ENCODE measurements at places on chromosomes 3 and 15. TPM values are rescaled to one million over a fixed set of nuclear protein-coding genes. Genes with fewer than 3 reads are reported as not detected.

Gene GPR149
- not detected for polyA plus RNA-seq

Gene GPR156
- polyA plus RNA-seq, result 0.29 TPM

DNA sequence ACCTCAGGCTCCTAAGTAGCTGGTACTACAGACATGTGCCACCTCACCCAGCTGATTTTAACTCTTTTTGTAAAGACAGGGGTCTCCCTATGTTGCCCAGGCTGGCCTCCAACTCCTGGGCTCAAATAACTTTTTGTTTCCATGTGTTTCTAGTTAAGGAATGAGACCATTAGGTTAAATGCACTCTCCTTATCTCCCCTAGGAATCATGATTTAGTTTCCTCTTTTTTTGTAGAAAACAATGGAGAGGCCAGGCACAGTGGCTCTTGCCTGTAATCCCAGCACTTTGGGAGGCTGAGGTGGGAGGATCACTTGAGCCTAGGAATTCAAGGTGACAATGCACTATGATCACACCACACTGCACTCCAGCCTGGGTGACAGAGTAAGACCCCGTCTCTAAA is 198.8 kb upstream of the C2CD4B start:
- no peak for DNase-seq

- DNase-seq, result peak; percentile 44
Observed at GRCh38 chr3:115272036-115272824, 125.1 kb upstream of the ZBTB20 start.

DNA sequence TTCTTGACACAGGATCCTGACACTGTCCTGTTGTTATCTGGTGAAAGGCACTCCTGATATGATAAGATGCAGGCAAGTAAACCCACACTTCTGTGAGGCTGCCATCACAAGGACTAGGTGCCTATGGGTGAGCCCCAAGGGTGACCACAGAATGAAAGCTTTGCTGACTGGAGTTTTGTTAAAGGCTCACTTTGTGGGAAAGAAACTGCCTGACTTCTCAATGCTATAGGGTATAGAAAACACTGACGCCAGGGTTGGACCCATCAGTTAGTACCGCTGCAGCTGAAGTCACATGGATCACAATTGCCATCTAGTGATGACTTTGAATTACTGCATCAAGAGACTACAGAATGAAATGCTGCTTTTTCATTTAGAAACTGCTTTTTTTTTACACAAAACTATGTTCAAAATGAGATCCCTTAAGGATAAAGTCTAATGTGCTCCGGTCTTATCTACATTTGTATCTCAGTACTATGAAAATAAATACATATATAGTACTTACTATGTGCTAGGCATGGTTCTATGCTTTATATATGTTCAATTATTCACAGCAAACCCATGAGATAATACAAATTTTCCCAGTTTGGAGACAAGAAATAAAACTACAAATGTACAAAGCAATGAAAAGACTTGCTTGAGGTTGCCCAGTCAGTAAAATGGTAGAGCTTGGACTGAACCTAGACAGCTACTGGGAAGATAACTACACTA is 64.2 kb upstream of the CMSS1 start:
- peak; percentile 9 for DNase-seq

- no peak for DNase-seq
Observed at GRCh38 chr3:124078953-124079911, 87.3 kb upstream of the ROPN1 start.

Gene DLG1
- 14.1 TPM for polyA plus RNA-seq

Gene TUSC7
- polyA plus RNA-seq, result not detected

- DNase-seq, result no peak
Observed at GRCh38 chr3:187777331-187777941, 32.2 kb upstream of the BCL6 start.

GRCh38 chr15:86382341-86382740 is 302.7 kb downstream of the AGBL1 start:
- DNase-seq, result no peak

GRCh38 chr3:38574411-38575278 is 74.8 kb downstream of the SCN5A start:
- DNase-seq, result peak; percentile 4

DNA sequence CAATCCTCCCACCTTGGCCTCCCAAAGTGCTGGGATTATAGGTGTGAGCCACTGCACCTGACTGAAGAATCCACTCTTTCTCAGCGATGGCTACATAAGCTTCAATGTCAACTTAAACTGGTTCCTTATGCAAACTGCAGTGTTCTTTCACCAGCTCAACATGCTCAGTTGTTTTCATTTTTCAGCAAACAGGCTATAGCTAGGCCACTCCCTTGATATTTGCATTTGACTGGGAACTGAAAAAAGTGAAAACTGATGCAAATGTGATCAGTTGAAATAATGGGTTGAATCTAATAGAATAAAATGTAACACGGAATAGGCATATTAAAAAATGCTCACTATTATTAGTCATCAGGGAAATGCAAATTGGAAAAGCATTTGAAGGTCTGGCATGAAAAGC is 74.2 kb upstream of the GCNT3 start:
- DNase-seq, result no peak

Gene LYSMD4
- 7.9 TPM for polyA plus RNA-seq

Gene AADAC
- 26.9 TPM for polyA plus RNA-seq

Gene RBP2
- polyA plus RNA-seq, result 0.71 TPM

Gene OGG1
- 25.6 TPM for polyA plus RNA-seq

Gene KLHDC8B
- 226 TPM for polyA plus RNA-seq

- DNase-seq, result no peak
Observed at GRCh38 chr3:183539811-183540210, 15.7 kb downstream of the KLHL6 start.

- no peak for DNase-seq
Observed at GRCh38 chr3:65625305-65625704, 413.4 kb downstream of the MAGI1 start.

Gene ESYT3
- 0.30 TPM for polyA plus RNA-seq

DNA sequence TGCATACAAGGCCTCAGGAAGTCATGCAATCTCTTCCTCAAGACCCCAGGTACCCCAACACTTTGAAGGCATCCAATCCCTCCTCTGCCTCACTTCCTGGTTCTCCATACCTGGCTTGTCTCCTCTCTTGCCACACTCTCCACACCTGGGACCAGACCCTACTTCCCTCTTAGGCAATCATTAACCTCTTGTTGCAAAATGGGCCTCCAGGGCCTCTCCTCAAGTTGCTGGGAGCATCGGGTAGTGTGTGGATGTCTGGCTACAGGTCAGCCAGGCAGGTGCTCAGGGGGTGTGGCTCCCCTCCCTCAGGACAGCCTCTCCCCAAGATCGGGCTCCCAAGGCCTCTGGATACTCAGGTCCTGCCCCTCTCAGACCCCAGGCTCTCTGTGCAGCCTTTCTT is 8.6 kb downstream of the PLA2G4E start:
- DNase-seq, result no peak

DNA sequence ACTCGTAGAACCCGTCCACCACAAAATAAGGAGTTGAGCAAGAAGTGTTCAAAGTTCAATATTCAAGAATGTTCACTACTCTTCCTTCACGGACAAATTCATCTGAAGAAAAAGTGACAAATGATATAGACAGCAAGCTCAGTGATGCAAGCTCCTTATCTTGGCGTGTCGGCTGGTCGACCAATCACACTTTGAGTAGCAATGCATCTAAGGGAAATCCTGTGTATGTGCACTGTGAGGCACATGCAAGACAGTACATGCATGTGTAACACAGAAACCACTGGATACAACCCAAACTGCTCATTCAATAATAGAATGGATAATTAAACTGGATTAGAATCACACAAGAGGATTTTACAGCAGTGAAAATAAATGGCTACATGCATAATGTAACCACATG is 64.4 kb upstream of the CSPG5 start:
- no peak for DNase-seq

GRCh38 chr3:63947594-63947993 is 35.4 kb upstream of the SCAANT1 start:
- DNase-seq, result no peak

- DNase-seq, result no peak
Observed at GRCh38 chr3:189513281-189514117, 117.7 kb upstream of the TP63 start.
